ENCODE measurements at places on chromosomes 1 and 21.

- no peak for DNase-seq
These were observed 40.7 kb upstream of the PIGV start for GRCh38 chr1:26747048-26747447.

DNA sequence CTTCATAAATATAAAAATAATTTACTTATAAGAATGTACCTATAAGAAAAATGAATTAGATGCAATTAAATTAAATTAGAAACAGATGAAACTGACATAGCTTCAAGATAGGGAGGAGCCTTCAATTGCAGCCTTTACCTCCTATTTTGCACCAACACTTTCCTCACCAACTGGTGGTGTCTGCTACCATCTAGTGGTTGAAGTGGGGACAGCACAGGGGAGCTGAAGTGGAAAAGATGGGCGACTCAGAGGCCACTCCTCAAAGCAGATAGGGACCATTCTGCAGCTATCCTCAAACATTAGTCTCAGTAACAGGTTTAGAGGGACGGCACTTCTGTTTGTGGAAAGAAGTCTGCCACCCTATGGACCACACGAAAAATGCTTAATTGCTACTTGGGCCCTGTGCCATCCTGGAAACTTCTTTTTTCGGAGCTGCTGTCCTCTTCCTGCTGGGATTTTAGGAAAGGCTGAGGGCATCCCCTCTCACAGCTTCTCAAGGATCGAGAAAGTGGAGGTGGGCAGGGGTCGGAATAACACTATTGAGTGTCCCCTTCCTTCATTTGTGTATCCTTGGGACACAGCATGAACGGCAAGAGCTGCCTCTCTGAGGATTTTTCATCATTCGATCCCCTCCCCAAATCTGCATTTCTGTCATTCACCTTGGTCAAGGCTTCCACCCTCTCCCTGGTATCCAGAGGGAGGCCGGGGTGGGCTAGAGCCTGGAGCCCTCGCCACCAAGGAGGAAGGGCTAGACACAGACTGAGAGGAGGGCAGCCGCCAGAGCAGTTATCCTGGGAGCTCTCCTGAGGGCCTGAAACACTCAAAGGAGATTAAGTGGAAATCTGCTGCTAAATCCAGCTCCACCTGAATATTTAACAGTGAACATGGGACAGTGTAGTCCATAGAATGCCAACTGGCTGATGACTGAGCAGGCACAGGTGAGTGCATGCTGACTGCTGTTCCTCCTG, 9.6 kb downstream of the PROK1 start:
- DNase-seq: peak; percentile 83

GRCh38 chr1:192832492-192832891, 23.7 kb downstream of the RGS2 start:
- DNase-seq: no peak

GRCh38 chr1:167114725-167115124, 20.9 kb downstream of the STYXL2 start:
- no peak for DNase-seq
